ENCODE measurements at places on chromosomes 12 and 14. TPM values are rescaled to one million over a fixed set of nuclear protein-coding genes. Genes with fewer than 3 reads are reported as not detected.

The SPX gene
- total RNA-seq, result 0.54 TPM

GRCh38 chr14:50083467-50084337 is 32.7 kb downstream of the VCPKMT start:
- DNase-seq, result peak; percentile 41

The SLC17A8 gene
- not detected for total RNA-seq

- DNase-seq, result no peak
These were observed 76.5 kb downstream of the SNAPC1 start for GRCh38 chr14:61838661-61839245.

The GPR84 gene
- not detected for total RNA-seq

GRCh38 chr12:121026274-121027045 is 10.2 kb upstream of the C12orf43 start:
- no peak for DNase-seq

DNA sequence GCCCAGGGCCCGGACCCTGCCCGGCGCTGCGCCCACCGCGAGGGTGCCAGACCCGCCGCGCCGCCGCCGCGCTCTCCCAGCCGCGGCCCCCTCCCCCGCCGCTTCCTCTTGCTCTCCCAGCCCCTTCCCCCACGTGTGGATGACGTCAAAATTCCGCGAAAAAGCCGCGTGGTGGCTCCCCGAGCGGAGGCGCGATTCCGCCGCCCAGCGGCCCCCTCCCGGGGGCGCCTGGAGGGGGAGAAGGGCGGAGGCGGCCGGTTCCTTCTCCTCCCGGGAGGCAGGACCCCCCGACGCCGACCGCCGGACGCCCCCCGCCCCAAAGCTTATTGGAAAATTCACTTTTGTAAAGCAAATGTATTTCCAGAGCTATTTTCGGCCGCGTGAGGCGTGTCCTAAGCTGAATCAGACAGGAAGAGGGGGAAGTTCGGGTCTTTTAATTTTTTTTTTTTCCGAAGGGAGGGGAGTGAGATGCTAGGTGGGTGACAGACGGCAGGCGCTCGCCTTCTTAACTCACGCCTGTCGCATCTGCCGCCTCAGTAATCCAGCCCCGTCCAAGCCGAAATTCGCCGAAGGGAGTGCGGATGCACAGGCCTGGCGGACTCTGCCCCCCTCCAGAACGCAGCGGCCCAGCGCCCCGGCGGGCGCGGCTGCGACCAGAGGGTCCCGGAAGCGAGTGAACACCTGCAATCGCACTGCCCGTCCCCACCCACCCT is 4.1 kb upstream of the CCND2 start:
- DNase-seq, result peak; percentile 84

The DMAC2L gene
- 31.2 TPM for total RNA-seq

DNA sequence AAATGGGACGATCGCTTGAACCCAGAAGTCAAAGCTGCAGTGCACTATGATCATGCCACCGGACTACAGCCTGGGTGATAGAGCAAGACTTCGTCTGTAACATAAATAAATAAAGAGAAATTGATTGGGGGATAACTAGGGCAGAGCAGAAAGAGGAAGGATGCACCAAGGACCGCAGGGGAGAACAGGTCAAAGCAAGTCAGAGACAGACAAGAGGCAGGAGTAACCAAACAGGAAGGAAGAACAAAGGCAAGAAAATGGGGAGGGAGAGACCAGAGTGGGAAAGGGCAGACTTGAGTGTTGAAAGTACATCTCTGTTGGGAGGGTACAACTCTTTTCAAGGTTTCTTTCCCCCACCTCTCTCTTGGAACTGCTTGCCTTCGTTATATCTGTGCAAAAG is 50.8 kb upstream of the ELK3 start:
- no peak for DNase-seq

DNA sequence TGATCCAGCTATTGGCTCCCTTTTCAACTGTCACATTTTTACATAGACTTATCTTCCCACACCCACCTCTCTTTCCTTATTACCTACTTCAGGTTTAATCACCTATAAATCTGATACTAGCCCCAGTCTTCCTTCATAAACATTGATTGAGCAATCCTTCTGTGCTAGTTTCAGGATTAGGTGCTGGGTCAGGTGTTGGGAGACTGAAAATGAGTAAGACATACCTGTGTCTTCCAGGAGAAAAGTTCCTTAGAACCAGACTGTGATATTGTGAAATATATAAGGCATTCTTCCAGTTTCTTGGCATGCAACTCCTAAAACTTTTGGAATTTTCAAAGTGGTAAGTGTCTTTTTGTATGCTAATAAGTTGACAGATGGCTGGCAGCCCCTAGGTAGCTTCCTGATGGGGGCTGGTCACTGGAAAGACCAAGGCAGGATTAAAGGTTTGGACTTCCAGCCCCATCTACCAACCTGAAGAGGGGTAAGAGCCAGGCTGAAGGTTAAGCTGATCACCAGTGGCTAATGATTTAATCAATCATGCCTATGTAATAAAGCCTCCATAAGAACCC is 4.6 kb downstream of the ANO6 start:
- DNase-seq, result no peak

- DNase-seq, result no peak
These were observed 147.1 kb upstream of the MYL2 start for GRCh38 chr12:111067498-111067897.

DNA sequence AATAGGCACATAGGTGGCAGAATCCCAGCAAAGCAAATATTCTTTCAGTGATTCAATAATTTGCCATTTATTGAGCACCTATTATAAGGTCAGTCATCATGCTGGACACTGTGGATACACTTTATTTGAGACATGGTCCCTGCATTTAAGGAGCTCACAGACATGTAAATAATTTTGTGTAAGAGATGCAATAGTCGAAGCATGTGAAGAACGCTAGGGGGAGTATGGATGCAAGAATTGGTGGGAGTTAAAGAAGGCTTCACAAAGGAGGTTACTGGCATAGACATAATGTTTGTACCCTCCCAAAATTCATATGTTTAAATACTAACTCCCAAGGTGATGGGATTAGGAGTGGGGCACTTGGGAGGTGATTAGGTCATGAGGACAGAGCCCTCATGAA is 260.6 kb upstream of the GARIN6 start:
- DNase-seq, result no peak

GRCh38 chr14:60648934-60649874 is at the start of gene SIX1:
Gene SIX1, minus strand, starts transcription at chr14:60649477. Its CDS starts 288 bp downstream, at chr14:60649189.
- DNase-seq, result peak; percentile 27

DNA sequence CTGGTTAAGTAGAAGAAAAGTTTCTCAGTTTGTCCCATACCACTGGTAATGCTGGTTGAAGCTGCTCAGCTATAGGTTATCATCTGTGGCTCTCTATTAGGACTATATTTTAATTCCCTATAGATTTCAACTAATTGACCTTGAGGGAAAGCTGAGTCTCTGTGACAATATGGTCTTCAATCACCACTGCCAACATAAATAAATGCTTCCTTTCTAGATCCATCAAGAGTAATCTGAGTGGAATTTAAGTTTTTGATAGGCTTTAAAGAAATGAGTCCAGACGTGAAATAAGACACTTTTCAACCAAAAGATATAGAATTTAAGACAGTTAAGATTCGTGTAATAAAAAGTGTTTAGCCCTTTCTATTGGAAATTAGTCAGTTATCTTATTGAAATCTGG is 63.5 kb upstream of the MYF6 start:
- DNase-seq, result no peak

The AHNAK2 gene
- total RNA-seq, result not detected

The LRTM2 gene
- total RNA-seq, result not detected

DNA sequence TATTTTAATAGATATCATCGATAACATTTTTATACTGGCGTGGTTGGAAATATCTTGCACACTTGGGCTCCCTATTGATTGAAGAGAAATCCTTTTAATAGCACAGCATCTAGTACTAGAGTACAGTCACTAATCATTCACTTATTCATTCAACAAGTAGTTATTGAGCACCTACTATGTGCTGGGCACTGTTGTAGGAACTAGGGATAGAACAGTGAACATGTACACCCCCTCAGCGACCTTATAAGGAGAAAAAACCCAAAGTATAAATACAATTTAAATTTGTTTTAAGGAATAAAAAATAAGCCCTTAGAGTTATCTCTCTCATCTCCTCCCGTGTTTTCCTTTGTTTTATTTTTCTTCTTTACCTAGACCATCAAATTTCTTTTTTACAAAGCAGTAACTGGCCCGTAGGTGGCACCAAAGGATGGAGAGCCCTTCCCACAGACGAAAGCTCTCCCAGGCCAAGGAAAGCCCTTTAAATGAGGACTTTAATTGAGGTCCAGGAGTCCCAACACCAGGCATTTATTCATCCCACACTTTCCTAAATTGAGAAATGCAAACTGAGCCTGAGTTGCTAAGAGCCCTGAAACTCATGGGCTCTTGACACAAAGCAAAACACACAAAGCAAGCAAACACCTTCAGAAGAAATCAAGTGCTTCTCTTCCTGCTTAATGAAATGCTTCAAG is 29.0 kb downstream of the PEBP1 start:
- no peak for DNase-seq

The FGF23 gene
- not detected for total RNA-seq

GRCh38 chr12:4649358-4649661 is 396 bp downstream of the NDUFA9 start:
- no peak for DNase-seq

DNA sequence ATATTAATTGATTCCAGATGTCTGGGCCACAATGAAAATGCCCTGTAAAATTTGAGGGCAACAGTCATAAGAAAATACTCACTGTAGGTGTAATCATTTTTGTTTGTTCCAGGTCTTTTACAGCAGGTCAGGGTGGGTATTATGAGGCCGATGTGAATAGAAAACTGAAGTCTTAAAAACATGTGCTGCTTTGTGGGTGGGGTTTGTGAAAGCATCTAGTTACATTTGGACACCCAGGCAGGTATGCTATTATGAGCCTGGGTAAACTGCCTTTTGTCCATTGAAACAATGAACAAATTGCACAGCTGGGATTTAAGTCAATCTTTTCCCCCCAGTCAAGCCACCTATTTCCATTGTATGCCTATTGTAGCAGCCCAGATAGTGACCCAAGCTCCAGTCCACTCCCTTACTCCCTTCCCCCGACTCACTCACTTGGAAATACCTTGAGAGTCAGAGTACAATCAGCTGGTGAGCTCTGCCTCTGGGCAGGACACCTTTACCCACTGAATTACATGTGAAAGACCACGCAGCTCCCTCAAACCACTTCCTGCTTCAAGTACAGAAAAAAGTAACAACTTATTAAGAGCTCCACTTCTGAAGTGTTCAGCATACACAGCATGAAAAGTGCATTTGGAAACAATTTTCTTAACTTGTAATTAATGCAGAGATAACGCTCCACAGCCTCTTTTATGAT is 1.8 kb downstream of the IGF1 start:
- no peak for DNase-seq

- no peak for DNase-seq
These were observed 9.8 kb upstream of the IFNG start for GRCh38 chr12:68169213-68169889.

- DNase-seq, result no peak
These were observed 22.4 kb upstream of the EIF2B2 start for GRCh38 chr14:74980398-74980730.

GRCh38 chr12:27940245-27940644 is 32.3 kb downstream of the PTHLH start:
- no peak for DNase-seq

The DENND5B gene
- total RNA-seq, result 64.1 TPM

GRCh38 chr14:59200195-59200594 is 11.7 kb downstream of the DAAM1 start:
- DNase-seq, result no peak

The SERPINA9 gene
- total RNA-seq, result 0.40 TPM

The PIWIL1 gene
- total RNA-seq, result not detected

- DNase-seq, result no peak
These were observed 264.0 kb downstream of the ATXN7L3B start for GRCh38 chr12:74801625-74802024.

Data from activated B cell treated with CpG ODN at 0.5 μM for 24 hours (primary cell).